Stimulated activated CD8-positive, alpha-beta memory T cell treated with anti-CD3 and anti-CD28 coated beads, Interleukin-15, amount 100 ng/mL, for 24 hours (primary cell): ENCODE measurements at places on chromosomes 6 and 20.

DNA sequence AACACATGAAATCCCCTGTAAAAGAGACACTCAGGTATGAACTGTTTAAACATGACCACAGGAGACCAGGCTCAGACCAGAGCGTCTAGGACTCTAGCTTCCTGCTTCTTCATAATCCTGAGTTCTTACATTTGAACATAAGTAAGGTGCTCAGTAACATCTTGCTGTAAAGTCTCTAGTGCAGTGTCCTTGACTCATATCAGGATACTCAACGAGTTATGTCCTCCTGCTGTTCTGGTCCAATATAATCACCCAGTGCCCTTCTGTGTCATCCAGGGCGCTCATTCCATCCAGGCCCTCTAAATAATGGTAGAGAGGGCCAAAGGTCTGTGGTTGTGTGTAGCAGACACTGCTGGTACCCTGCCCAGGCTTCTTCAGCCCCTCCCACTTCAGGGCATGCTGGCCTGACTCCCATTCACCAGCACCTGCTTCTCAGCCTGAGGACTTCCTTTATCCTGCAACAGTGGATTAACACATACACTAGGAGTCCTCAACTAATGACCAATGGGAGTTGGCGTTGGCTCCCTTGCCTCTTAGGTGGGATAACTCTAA lies 66.8 kb upstream of the MOCS1 start:
- DNase-seq = no peak

DNA sequence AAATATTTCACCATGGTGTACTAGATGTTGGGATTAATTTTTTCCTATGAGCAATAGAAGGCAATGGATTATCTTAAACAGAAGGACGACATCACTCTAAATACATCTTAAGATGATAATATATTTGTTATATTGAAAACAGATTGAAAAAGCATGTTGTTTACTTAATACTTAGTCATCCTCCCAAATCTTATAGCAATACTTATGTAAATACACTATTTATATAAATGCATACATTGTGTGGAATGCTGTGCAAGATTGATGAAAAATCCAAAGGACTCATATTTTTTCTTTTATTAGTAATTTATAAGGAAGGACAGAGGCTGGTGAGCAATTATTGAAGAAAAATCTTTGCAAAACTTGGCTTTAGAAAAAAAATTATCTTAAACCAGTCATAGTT lies 593.5 kb downstream of the MMUT start:
- no peak for DNase-seq

DNA sequence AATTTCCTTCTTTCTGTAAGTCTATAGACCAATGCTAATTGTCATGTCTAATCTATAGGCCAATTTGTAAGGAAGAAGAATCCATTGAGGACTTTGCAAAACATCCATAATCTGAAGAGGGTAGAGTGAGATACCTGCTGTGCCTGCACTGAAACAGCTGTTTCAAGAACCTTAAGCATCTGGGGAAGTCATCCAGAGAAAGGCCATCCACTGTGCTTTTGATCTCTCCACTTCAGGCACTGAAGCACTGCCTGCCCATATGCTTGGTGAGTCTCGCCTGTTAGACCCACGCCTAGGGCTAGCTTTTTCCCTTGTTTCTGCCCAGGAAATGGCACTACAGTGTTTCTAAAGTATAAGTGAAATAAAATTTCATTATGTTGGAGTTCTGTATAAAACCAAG lies 921.8 kb upstream of the EPHA7 start:
- DNase-seq = no peak

DNA sequence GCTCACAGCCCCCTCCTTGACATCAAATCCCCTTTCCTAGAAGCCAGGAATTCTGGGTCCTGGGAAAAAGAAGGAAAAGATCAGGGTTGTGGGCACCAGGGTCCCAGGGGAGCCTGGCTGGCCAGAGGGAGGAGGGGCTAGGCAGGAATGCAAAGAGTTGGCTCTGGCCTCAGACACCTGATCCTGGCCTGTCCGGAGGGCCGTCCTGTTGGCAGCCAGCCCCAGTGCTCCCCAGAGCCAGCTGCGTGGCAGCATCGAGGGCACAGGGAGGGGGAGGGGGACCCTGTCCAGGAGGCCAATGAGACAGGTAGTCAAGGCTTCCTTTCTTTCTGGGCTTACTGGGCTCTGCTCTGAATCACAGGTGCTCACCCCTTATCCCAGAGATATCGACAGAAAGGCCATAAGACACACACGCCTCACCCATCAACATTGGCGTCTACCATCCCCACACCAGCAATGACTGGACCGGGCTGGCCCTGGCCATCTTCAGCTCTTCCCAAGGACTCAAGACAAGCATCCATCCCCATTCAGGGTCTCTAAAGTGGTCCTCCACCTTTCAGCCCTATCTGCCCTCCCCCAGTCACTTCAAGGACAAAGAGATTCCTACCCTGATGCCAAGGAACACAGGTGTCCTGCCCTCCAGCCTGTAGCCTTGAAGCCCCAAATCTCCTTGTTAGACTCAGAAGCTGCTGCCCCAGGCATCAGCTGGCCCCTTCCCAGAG lies 723 bp downstream of the COL11A2 start:
- no peak for DNase-seq

- no peak for DNase-seq
These were observed 56.5 kb downstream of the ARMC2 start for GRCh38 chr6:108904741-108905140.

DNA sequence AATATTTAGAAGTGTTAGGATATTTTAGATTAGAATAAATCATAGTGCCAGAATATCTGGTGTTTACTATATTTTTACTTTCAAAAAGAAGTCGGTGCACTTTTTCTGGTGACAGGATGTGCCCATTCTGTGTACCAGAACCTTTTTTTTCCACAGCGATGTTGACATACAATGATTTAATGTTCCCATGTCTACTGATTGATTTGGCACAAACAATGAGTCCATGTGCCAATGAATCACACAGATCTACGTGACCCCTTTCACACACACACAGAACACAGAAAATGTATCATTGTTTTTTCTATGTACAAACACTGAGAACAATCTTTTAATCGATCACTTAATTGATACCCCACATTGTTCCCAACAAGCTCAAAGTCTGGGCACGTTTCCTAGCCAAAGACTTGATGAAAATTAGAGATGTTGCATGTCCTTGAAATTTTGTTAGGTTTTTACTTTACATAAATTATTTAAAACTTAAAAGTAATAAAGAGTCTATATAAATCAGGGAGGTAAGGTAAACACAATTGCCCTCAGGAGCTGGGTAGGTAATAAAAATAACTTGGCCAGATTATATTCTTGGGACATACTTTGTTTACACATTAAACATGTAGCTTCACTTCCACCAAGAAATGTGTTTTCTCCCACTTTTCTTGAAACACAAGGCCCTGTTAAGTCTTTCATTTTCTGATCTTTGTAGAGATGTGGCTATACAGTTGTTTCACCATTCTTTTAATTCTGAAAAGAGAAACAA lies 36.4 kb upstream of the SOX4 start:
- no peak for DNase-seq

GRCh38 chr6:157403686-157404051 lies 22.7 kb downstream of the ZDHHC14 start:
- no peak for DNase-seq

DNA sequence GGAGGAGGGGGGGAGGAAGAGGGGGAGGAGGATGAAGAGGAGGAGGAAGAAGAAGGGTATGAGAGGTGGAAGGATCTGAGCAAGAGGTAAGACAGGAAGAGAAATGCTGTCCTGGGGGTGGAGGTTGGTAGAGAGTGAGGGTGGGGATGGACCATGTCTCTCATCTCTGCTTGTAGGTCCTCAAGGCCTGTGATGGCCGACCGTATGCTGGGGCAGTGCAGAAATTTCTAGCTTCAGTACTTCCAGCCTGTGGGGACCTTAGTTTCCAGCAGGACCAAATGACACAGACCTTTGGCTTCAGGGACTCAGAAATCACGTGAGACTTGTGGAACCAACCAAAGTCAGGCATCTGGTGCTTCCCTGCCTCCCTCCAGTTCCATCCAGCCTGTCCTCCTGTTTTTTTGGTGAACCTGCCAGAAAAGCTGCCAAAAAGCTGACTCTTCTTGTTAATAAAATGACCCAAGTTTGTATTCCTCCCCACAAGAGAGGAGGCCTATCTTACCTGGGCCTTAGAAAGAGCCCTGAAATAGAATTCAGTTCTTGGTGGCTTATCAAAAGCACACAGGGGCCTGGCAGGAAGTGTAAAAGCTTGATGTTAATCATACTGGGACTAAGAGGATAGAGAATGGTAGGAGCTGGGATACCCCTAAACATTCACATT lies 2.5 kb upstream of the C4A start:
- no peak for DNase-seq

DNA sequence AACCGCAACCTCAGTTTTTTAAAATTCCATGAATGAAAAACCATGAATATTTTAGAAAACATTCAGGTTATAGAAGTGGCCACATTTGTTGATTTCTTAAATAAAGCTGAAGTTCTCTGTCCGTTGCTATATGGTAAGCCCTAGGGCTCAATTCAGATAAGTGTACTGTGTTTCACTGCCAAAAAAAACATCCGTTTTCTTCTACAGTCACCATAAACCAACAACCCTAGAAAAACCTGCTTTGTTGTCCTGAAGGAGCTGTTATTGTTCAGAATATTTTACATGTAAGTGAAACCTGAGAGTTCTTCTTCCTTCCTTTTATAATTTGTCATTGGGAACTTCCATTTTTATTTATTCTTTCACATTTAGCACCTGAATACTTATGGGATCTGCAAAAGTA lies 274.1 kb downstream of the TFAP2A start:
- DNase-seq = no peak

DNA sequence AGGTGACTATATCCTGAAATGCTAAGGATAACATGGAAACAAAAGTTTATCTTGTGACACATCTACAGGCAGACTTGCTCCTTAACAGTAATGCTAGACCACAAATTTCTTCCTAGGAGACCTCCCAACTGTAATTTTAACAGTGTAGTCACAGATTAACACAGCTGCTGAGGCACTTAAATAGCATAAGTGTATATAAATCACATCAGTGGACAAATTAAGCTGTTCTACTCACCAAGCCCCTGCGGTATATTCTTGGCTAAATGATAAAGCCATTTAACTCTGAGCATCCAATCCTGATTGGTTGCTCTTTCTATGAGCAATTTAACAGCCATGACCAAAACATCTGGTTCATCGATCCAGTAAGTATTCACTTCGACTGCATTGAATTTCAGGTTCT lies 73.3 kb upstream of the LYRM2 start:
- no peak for DNase-seq

- no peak for DNase-seq
These were observed 90.4 kb downstream of the CD164 start for GRCh38 chr6:109291902-109292301.

DNA sequence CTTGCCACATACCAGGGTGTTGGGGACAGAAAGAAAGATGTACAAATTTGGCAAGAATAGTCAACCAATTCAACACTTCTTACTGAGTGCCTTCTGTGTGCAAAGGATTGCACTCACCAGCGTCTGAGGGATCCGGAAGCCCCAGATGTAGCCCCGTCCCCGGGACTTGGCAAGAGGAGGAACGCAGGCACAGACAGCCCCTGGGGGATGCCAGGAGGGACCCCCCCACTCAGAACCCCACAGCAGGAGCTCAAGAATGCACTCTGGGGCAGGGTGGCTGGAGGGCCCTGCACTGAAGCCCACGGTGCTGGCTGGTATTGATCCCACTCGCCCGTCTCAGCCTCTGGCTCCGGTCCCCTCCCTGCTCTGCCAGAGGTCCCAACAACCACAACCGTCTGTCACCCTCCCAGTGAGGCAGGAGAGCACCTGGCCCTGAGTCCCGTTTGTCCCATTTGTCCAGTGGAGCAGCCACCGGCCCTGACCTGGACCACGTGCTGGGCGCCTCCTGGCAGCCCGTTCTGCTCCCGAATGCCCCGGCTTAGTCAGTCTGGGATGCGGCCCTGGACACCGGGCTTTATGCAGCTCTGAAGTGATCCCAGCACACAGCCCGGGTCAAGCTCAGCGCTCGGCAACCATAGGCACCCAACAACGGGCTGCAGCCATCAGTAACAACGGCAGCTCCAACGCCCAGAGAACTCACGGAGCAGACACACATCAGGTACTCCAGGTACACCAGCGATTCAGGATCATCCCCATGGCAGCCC lies 128.7 kb downstream of the DLL1 start:
- DNase-seq = no peak

DNA sequence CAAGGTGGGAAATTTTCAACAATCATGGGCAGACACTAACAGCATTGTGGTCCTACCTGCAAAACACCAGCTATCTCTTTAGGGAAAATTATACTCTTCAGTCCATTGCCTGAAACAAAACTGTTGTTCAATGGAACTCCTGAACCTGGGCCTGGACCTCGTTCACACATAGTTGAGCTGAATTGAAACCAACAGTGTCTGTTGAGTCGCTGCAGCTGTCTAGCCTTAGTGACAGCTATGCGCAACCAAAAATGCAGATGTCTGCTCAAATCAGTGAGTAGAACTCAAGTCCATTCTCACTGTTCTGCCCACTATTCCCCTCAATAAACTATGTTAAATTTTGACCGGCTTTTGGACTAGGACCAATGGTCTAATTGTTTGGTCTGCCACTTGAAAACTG lies 286.2 kb downstream of the TFAP2A start:
- no peak for DNase-seq

DNA sequence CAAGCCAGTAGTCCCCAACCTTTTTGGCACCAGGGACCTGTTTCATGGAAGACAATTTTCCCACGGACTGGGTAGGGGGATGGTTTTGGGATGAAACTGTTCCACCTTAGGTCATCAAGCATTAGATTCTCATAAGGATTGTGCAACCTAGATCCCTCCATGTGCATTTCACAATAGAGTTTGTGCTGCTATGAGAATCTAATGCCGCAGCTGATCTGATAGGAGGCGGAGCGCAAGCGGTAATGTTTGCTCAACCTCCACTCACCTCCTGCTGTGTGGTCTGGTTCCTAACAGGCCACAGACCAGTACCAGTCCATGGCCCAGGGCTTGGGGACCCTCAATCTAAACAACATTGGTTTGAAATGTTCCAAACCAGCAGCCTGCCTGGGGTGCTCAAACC lies 137.0 kb upstream of the STXBP5 start:
- DNase-seq = no peak

- no peak for DNase-seq
These were observed 179.6 kb upstream of the SPTLC3 start for GRCh38 chr20:12829170-12829569.
